ENCODE measurements at places on chromosomes 4 and X.

GRCh38 chrX:17842769-17843525, 18.2 kb downstream of the RAI2 start:
- no peak for DNase-seq

DNA sequence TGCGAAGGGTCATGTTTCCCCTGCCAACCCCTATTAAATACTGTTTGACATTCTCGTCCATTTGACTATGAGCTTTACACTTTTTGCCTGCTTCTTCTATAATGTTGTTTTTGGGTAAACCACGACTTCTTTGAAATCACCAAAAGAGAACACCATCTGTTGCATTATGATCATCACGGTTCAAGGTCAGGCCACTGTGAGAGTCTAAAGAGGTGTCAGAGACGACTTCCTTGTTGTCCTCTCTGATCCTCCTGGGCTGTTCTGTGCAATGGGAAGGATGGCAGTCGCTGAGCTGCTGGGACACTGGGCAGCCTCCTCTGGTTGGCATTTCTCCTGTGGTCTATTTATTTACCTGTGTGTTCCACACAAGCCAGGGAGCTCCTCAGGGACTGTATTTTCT, 137.5 kb downstream of the RASL11B start:
- no peak for DNase-seq

- DNase-seq: no peak
Measured at GRCh38 chr4:5943561-5943960, 50.7 kb upstream of the CRMP1 start.

GRCh38 chr4:35982318-35982717, 262.0 kb downstream of the ARAP2 start:
- DNase-seq: no peak

GRCh38 chr4:57442831-57443291, 332.7 kb upstream of the IGFBP7 start:
- peak; percentile 77 for DNase-seq

- DNase-seq: no peak
Measured at GRCh38 chrX:133346026-133346425, 69.3 kb downstream of the GPC4 start.

All from muscle of back (tissue), 13 donors.